NCI-H524 (cell line): ENCODE measurements at places on chromosomes 6 and 20.

DNA sequence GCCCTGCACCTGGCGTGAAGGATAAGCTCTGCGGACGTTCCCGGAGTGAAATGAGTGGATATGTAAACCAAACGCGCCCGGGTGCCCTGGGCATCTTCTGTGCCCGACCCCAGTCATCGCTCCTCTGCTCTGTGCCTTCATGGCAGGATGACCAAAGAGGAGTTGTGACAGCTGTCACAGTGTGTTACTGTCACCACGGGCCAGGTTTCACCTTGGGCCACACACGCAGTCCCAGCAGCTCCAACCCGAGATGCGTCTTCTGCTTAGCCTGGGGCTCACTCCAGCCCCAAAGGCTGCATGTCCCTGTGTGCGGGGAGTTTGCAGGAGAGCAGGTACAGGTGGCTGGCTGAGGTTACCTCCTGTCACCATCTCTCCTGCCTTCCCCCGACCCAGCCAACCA lies 311.6 kb downstream of the BMP7 start:
- DNase-seq, result no peak

GRCh38 chr6:167452338-167453081 lies 127.6 kb downstream of the TTLL2 start:
- DNase-seq, result no peak

DNA sequence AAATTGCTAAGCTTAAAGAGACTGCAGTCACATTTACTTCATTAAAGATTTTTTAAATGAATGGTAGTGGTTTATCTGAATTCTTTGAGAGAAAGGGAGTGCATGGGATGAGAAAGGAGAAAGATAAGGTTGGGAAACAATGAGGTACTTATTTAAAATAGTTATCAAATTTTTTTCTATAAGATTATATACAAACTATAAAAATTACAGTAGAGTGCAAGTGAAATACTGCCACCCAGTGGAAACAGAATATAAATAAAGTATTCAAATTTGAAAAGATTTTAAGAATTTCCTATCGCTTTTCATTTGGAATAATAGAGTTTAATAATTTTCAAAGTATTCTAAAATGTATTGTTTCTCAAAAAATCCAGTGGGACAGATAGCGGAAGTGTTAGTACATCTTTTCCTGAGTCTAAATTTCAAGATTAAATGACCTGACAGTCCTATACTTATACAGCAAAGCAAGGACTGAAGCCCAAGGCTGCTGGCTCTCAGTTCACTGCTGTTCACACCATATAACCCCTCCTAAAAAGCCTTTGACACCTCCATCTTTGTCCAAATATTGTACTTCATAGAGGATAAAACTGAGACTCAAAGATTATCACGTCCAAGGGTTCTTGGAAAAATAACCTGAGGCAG lies 31.1 kb downstream of the EPM2A start:
- no peak for DNase-seq

GRCh38 chr6:135115411-135115810 lies 60.8 kb upstream of the HBS1L start:
- DNase-seq, result no peak

DNA sequence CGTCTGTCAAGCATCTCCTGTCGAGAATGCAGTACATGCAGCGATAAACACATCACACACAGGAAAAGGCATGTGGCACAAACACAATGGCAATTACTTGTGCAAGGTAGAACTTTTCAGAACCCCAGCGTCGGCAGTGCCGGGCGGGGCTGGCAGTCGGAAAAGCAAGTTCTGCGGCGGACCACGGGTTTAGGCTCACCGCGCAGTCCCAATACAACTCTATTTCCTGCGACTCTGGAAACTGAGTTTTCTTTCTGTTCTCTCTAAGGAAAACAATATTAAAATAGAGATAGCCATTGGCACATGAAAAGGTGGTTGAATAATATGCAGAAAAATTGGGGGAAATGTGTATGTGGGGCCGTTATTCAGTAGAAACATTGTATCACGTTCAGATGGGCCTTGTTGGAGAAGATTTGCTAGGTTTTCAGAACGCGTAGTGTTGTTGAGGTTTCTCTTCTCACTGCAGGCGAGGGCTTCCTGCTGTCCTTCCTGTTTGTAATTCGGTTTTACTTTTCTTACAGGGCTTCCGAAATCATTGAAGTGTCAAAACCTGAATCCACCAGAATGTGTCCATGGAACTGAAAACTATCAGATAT lies 369.5 kb downstream of the THBS2 start:
- DNase-seq, result no peak

- DNase-seq, result no peak
These were observed 10.6 kb downstream of the TAAR1 start for GRCh38 chr6:132648356-132648755.

DNA sequence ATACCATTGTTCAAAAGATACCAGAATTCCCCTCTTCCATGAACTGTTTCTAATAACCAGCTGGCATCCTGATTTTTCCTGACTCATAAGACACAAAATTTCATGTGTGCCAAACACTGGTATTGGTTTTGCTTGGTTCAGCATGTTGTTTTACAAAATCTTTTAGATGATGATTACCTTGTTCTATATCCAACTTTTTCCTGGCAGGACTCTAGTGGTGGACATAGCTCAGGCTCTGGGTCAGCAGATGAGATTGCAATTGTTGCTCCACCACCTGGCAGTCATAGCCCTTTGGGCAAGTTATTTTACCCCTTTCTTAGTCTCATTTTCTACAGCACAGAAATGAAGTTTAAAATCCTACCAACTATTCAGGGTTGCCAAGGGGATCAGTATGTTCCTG lies 6.2 kb downstream of the TRIM38 start:
- DNase-seq, result no peak

DNA sequence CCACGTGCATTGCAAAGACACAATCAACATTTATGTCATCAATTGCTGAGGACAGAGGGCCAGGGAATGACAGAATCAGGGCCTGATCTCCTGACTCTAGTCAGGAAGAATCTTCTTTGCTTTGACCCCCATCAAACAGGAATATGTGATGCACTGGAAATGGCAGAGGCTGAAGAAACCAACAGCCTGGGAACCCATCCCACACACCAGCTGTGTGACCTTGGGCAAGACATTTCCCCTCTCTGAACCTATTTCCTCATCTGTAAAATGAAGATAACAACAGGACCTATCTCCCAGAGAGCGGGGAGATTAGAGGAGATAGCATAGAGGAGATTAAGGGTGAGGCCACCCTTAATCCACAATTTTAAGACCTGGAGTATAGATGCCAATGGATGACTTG lies 1.5 kb downstream of the HNF4A start:
- no peak for DNase-seq

- no peak for DNase-seq
These were observed 64.1 kb downstream of the FAM50B start for GRCh38 chr6:3913077-3913957.

GRCh38 chr6:167793421-167793820 lies 33.3 kb upstream of the AFDN start:
- DNase-seq, result no peak

GRCh38 chr6:114588726-114589125 lies 245.9 kb upstream of the HS3ST5 start:
- DNase-seq, result no peak

- DNase-seq, result peak; percentile 33
These were observed 286.9 kb upstream of the BMP2 start for GRCh38 chr20:6480328-6481200.

- DNase-seq, result no peak
These were observed 36.7 kb upstream of the MCM9 start for GRCh38 chr6:118971682-118972081.

DNA sequence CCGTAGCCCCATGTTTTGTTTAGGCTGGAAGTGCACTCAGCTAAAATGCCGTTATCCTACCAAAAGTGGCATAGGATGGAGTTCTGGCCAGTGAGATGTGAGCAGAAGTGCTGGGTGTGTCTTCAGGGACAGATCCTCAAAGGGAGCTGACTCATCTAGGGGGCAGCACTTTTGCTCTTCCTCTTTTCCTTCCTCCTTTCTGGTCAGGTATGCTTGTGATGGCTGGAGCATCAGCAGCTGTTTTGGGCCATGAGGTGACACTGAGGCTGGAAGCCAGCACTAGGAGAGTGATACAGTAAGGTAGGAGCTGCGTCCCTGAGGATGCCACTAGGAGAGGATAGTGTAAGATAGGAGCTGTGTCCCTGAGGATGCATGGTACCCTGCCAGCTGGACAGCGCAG lies 4.6 kb upstream of the OSBPL2 start:
- DNase-seq, result no peak

DNA sequence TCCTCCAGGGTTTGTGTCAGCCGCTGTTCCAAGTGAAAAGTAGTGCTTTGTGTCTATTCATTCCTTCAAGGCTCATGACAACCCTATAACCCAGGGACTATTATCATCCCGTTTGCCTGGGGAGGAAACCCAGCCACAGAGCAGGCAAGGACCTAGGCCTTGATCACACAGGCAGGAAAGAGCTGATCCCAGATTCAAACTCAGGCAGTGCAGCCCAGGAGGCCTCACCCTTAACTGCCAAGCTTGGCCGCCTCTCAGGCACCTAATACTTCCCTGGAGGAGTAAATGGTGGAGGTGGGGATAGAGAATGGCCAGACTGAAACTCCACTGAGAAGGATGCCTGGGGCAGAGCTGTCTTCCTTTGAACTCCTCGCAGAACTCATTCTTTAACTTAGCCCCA lies 215.1 kb upstream of the QKI start:
- no peak for DNase-seq

DNA sequence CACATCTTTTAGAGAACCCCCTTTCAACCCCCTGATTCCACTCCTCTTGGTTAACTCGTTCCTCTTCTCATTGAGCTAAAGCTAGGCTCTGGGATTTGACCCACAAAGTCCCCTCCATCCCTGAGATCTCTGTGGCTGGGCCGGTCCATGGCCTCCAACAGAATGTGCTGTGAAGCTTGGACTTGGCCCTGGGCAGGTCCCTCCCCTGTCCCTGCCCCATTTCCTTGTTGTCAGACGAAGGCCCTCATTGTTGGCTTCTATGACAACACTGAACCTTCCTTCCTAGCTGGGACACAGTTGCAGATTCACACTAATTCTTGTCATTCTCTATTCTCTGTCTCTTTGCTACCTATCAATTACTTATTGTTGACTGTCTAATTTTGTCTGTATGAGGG lies 156.1 kb downstream of the SYCP2 start:
- DNase-seq, result no peak

- DNase-seq, result no peak
These were observed 18.8 kb downstream of the ZFAND3 start for GRCh38 chr6:37838219-37838921.

DNA sequence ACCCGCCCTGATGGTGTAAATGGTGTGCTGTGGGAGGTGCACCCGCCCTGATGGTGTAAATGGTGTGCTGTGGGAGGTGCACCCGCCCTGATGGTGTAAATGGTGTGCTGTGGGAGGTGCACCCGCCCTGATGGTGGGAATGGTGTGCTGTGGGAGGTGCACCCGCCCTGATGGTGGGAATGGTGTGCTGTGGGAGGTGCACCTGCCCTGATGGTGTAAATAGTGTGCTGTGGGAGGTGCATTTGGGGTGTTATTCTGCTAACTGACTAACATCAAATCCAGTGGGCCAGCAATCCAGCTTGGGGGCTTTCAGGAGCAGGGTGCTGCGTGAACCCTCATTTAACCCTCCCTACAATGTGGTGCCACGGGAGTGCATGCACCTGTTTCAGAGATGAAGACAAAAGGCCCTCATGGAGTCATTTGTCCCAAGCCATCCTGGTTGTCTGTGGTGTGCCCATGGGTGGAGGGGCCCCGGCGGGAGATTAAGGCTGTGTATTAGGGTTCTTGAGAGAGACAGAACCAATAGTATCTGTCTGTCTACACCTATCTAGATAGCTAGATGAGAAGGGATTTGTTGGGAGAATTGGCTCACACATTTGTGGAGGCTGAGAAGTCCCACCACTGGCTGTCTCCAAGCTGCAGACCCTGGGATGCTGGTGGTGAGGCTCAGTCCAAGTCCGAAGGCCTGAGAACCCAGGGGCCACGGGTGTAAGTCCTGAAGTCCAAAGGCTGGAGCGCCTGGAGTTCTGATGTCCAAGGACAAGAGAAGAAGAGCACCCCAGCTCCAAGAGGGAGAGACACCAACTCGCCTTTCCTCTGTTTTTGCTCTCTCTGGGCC lies 39.2 kb downstream of the TMEM242 start:
- no peak for DNase-seq

DNA sequence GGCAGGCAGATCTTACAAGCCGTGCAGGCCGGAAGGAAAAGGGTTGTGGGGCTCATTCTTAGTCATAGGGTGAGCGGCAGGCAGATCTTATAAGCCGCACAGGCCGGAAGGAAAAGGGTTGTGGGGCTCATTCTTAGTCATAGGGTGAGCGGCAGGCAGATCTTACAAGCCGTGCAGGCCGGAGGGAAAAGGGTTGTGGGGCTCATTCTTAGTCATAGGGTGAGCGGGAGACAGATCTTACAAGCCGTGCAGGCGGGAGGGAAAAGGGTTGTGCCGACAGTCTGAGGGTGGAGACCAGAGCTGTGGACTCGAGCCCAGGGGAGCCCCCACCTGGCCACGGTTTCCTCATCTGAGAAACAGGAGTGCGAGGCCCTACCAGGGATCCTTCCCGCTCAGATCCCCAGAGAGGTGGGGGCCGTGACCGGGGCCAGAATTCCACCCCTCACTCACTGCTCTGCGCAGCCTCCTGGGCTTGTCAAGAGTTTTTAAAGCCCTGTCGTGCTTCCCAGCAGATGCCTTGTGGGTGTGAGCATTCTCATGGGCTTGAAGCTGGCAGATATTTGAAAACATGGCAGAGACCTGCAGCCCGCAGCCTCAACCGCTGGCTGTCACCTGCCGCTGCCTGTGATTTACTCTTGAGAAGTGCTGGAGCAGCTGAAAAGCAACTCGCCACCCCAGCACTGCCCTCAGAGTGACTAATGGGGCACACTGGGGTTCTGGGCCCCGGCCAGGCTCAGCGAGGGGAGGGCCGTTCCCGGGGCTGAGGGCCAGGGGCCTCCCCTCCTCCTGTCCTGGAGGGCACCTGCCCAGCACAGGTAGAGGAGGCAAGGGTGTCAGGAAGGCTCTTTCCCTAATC lies 31.9 kb downstream of the NTSR1 start:
- no peak for DNase-seq

DNA sequence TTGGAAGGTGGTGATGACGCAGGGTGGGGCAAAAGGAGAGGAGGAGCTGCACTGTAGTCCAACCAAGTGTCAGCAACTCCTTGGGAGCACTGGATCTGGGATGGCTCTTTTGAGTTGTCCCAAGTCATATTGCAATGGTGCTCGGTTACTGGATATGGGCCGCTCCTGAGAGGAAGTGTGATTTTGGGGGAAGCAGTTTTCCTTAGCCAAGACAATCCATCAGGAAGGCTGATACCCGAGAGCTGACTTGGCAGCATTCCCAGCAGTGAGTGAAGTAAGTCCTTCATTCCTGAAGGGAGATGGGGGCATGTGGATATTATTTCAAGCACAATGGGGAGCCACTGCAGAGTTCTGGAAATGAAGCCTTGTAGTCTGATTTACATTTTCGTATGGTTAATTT lies 354.1 kb downstream of the RFPL4B start:
- DNase-seq, result peak; percentile 51

GRCh38 chr6:161406646-161407045 lies 132.8 kb upstream of the AGPAT4 start:
- DNase-seq, result no peak

DNA sequence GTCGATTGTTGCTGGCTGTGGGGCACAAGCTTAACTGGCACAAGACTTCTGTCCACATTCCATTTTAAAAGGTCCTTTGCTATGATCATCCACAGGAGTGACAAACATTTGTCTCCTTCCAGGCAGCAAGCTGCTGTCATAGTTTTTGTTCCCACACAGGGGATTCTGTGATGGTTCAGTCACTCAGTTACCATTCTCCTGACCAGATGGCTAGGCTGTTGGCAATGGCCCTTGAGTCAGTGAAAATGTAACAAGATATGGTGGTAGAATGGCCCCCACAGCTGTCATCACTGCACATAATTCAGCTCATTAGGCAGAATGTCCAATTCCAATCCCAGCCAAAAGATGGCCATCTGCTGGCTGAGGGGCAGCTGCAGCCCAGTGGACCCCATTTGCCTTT lies 13.7 kb downstream of the BPIFA1 start:
- peak; percentile 99 for DNase-seq
